ENCODE measurements at places on chromosomes 3 and 15. TPM values are rescaled to one million over a fixed set of nuclear protein-coding genes. Genes with fewer than 3 reads are reported as not detected.

DNA sequence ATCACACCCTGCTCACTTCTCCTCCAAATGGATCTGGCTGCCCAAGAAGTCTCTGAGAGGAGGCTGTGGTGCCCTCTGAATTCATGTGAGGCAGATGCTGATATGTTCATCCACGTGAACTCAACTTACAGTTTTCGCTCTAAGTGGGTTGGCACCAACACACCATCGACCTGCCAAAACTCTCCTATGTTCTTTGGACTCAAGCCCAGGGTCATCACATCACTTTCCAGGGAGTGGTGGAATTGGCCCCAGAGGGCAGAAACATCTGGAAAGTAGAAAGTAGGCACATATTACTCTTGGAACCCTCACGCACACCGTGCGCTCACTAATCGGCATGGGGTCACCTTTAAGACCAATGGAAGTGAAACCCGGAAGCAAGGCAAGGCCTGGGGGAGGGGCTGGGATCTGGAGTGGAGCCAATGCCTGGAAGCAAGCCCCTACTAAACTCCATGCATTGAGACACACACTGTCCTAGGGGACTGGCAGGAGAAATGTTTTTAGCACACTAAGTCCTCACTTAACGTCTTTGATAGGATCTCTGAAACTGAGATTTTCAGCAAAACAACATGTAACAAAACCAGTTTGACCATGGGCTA, 41.4 kb downstream of the SSUH2 start:
- H3K27me3 ChIP-seq, result no peaks in the 10 kb centered on the region
- 0 out of 2 replicates have a peak, but pooled peaks cover 6% of the 10 kb centered on the region for H3K4me1 ChIP-seq
- no peak for DNase-seq
- no peaks in the 10 kb centered on the region for H3K36me3 ChIP-seq
- no peak overlapping the region for H3K4me3 ChIP-seq
- H3K27ac ChIP-seq, result no peak overlapping the region

GRCh38 chr15:55515991-55516776, 8.2 kb upstream of the DNAAF4 start:
- no peak for DNase-seq
- H3K4me1 ChIP-seq, result peaks cover 14% of the 10 kb centered on the region
- H3K27ac ChIP-seq, result no peak overlapping the region
- H3K36me3 ChIP-seq, result no peaks in the 10 kb centered on the region
- no peak overlapping the region for H3K4me3 ChIP-seq

Gene TICRR
- total RNA-seq, result 18.4 TPM

DNA sequence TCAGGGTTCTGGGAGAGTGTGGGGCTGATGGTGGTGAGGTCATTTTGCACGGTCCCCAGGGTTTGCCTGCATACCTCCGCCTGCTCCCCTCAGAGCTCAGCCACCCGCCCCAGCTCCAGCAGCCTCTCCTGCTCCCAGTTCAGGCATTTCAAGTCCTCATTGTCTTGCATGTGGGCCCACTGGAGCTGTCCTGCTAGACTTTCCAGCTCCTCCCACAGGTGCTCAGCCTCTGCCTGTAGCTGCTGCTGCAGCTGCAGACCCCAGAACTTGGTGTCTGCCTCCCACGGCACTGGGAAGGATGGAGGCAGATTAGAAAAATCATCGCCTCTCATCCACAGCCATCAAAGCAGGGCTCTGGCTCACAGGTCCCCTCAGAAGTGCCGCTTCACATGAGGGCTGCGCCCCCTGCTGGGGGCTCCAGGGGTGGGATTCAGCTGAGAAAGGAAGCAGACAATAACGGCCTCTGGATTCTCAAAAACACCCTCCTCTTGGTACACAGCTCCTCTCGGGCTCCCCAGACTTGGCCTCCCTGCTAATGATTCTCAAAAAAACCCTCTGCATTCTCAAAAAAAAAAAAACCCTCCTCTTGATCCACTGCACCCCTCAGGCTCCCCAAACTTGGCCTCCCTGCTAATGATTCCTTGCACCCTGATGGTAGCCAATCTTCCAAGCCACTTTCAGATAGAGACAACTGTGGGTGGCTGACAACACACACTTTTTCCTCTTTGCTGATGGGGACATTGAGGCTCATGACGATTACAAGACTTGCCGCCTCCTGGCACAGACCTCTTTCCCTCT, 89.3 kb upstream of the C2CD4B start:
- no peak overlapping the region for H3K4me3 ChIP-seq
- H3K27me3 ChIP-seq, result no peaks in the 10 kb centered on the region
- H3K27ac ChIP-seq, result no peak overlapping the region
- no peaks in the 10 kb centered on the region for H3K36me3 ChIP-seq
- H3K4me1 ChIP-seq, result no peaks in the 10 kb centered on the region
- DNase-seq, result peak; percentile 51

All from PC-3 (cell line).